ENCODE measurements at places on chromosomes 5 and 9.
A peak's percentile ranks its signal among the peaks of the same experiment; 100 is the strongest.

DNA sequence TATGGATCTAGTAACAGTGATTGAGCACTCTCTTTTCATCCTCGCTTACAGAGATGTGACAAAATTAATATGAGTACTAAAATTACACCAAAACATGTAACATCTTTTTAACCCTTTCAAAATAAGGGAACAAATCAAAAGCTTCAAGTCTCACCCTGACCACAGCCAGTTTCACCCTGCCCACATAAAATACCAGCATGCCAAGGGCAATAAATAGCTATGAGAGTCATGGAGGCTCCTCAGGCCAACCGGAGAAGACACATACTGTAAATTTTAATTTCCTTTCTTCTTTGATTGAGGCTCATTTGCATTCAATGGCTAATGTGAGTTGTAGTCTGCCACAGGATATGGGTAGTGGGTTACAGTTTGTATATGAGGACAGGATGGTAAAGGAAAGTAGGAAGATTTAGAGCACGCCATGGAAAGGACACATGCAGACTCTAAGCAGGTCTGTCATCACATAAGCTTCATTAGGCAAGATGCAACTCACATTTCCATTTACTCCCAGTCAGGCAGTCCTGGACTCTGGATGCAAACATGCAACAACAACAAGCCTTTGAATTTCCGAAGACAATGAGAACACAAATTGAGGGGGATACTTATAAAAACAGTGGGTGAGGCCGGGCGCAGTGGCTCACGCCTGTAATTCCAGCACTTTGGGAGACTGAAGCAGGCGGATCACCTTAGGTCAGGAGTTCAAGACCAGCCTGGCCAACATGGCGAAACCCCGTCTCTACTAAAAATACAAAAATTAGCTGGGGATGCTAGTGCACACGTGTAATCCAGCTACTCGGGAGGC lies 11.3 kb downstream of the IL4 start:
- DNase-seq: no peak

DNA sequence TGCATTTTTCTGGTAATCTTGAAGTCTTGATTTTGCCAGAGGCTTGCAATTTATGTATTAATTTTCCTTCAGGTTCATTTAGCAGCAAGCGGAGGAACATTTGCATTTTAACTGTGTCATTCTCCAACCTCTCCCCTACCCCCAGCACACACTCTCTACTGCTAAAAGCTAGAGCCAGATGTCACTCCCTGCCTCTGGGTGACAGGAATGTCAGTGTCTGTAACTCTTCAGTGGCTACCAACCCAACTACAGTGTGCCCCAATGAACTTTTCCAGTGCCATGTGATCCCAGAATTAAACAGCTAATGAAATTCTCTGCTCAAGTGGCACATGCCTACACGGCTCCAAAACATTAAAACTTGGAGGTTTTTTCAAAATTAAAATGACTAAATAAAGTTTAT lies 260.3 kb downstream of the GOLPH3 start:
- no peak for DNase-seq

DNA sequence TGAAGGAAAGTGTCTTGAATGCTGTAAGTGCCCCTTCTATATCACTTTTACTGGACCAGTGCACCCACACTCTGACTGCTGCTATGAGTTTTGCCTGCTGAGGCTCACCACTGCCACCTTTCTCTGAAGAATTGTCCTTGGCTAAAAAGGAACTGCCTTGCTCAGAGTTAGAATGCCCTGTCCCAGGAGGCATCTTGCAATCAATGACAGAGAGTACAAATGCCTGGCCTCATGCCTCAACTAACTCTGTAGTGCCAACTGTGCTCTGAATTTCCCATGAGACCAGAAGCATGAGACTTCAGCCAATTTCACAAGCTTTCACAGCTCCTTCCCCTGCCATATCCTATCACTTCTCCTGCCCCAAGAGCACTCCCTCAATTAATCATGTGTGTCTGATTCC lies 569.7 kb downstream of the ZNF608 start:
- no peak for DNase-seq

GRCh38 chr9:109780453-109781033 lies 545 bp downstream of the PALM2AKAP2 start:
- peak; percentile 19 for DNase-seq

DNA sequence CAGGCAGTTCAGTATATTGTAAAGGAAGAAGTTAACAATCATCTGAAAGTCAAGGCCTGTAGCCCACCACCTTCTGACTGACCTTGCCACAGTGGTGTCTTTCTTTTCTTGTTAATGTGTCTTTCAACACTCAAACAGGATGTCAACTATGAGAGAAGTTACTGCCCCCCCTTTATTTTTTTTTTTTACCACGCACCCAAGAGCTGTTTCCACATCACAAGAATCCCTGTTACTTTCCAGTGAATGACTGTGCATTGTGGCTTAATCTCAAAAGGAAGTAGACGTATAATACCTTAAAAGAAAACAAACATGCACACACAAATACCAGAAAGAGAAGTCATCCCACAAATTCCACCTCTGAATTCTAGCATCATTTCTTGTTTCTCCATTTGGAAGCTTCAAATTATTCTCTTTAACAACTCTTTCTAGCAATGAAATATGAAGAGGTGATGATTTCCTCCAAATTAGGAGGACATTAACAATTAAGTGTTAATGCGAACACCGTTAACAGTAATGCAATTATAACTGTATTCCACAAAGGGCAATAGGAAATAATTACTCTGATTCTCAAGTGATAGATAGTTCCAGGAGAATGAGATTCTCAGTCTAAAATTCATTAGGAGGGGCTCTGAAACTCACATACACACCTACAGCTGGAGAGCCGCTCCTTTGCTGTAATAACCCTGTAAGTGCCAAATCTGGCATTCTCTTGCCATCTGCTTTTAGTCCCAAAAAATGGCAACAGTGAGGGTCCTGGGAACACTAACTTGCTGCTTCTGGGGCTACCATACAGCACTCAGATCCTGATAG lies 201.0 kb downstream of the EFNA5 start:
- no peak for DNase-seq

DNA sequence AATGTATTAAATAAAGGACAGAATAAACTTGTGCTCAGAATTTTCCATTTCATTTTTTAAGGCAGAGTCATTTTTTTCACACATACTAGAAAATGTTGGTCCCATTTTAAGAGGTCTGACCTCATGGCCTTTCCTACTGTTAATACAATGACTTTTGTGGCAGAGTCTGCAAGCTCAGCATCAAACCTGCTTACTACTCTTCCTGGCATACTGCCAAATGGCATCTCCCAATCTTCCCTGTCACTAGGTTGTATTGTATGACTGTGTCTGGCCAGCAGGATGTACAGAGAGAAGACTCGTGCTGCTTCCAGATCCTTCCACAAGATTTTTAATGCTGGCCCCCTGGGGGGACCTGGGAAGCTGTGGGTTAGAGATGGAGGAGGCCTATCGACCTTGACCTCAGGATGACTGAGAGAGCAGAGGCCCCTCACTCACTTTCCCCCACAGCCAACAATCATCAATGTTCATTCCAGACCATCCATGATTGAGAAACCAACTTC lies 64.7 kb downstream of the BARX1 start:
- no peak for DNase-seq

DNA sequence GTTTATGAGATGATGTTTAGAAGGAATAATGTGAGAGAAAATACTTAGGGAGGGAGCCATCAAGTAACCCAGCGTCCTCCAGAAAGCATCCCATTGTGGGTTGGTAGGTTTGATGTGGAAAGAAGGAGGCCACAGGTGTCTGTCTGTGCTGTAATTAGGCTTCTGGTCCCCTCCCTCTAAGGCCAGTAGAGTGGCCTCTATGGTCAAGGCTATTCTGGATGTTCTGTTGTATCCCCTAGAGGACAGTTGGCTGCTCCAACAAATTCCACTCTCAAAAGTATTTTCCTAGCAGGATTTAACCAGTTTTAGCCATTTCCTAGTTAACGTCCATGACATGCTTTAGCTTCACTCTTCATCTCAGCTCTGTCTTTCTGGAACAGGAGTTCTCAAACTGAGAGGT lies 106.5 kb downstream of the EGFLAM start:
- DNase-seq: no peak
